Suppressor macrophage (primary cell): ENCODE measurements at places on chromosomes 5 and 9.

DNA sequence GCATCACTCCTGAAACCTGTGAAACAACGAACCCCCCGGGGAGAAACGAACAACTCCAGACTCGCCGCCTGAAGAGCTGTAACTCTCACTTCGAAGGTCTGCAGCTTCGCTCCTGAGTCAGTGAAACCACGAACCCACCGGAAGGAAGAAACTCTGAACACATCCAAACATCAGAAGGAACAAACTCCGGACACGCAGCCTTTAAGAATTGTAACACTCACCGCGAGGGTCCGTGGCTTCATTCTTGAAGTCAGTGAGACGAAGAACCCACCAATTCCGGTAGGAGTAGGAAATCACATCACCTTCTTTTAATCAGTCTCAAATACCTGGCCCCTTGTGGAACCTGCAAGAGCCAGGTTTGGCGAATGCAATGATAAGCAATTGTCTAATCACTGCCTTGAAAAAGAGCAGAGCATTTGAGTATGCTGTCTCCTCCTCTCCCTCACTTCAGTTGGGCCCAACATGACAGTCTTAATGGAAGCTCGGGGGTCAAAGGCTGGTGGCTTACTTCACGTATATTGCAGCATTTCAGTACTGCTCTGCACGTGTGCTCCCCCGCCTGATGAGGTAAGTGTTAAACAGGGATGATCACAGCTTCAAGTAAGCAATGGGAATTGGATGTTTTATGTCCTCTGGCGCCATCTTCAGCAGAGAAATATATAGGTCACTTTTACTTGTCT lies 473 bp downstream of the IRGM start:
- peak; percentile 91 for DNase-seq

- no peak for DNase-seq
Measured at GRCh38 chr9:2174306-2174705, 159.2 kb downstream of the SMARCA2 start.

GRCh38 chr5:65151614-65152013 lies 330.1 kb downstream of the ADAMTS6 start:
- DNase-seq: no peak

- DNase-seq: no peak
Measured at GRCh38 chr5:170960567-170960966, 98.7 kb downstream of the RANBP17 start.

GRCh38 chr5:127924606-127925005 lies 159.0 kb upstream of the SLC12A2 start:
- DNase-seq: no peak

DNA sequence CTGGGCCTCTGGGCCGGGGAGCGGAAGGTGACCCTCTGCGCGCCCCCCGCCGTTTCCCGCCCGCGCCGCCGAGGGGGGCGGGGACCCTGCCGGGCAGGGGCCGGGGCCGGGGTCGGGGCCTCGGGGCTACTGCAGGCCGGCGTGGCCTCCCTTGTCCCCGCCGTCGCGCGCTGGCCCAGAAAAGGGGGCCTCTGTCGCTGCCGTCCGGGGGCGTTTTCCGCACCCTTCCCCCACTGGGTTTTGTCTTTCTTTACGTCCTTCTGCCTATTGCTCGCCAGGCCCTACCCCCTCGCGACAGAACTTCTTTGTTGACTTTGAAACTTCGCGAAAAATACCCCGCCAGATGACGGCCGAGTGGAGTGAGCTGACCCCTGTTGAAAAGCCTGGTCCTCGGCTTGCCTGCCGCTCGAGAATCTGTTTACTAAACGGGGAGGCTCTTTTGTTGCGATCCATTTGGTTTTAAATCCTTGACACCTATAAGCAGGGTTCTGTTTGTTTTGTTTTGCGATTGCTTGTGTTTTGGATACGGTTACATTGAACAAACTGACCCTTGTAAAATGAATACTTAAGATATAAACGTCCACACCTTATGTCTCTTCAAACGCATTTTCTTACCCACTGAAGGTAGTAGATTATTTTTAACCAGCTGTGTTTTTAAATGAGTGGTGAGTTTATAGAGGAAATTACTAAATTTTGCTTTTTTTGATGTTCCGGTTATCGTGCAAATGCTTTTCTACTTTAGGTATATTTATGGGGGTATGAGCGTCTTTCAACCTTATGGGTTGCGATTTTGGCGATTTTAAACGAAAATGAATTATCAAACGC lies 765 bp downstream of the MARCHF6 start:
- peak; percentile 33 for DNase-seq

DNA sequence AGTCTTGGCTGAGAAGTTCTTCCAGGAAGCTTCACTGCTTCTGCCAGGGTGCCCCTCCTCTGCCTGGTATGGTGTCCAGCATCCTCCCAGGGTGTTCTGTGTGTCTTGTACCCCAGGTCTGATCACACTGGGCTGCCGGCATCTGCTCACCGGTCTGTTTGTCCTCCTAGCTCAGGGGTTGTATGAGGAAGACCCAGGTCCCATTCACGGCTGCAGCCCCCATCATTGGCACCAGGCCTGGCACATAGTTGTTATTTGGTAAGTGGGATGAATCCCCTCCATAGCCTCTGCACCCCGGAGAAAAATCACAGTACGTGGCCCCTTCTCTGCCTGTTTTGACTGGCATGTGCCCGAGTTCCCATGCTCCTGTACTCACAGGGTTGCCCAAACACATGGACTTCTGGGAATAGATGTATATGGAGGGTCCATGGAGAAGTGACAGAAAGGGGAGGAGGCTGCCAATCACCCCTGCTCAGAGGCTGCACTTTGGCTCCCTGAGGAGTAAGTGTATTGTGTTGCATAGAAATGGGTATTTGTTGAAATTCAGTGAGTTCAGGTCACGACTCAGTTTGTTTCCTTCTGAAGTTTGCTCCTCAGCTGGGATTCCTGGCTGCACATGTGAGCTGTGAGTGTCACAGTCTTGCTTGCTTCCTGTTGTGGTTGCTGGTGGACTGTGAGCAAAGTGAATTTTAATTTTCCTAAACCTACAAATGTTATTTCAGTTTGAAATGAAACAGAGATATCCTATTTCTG lies 96.2 kb downstream of the HSPA4 start:
- DNase-seq: peak; percentile 9

GRCh38 chr9:125831054-125831453 lies 83.9 kb downstream of the PBX3 start:
- DNase-seq: no peak

- DNase-seq: no peak
Measured at GRCh38 chr5:178378527-178379484, 146.2 kb upstream of the PHYKPL start.

DNA sequence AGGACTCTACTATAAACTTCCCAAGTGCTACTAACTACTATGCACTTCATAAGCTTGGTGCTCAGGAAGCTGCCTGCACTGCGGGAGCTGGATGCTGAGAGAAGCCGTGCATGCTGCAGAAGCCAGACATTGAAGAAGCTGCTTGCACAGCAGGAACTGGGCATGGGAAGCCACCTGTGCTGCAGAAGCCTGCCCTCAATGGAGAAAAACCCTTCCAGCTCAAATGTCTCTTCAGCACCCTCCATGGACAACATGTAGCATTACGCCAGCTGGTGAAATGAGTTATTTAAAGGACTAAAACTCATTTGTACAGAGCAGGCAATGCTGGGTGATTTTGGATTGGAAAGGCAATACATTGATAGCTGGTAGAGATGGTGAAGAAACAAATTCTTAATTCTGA lies 247.2 kb downstream of the KIF4B start:
- no peak for DNase-seq

GRCh38 chr9:135565141-135565628 lies 3.6 kb downstream of the PAEP start:
- DNase-seq: no peak

DNA sequence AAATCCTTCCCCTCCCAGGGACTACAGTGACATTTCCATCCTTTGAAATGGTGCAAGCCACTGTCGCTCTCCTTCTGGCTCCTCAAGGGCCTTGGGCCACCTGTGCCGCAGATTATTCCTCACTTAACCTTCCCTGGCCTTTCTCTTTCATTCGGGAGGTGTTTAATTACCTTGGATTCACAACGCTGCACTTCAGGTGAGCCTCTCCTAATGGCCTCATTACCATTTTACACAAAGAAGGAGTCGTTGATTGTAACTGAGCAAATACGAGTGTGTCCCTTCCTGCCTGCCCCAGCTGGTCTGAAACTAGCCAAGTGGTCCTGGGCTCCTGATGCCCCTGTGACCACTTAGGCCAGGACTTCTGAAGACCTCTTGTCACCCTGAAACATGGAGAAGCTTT lies 205.0 kb downstream of the CRB2 start:
- DNase-seq: no peak

GRCh38 chr5:143664623-143665022 lies 147.3 kb upstream of the HMHB1 start:
- DNase-seq: no peak

GRCh38 chr5:130874861-130875417 lies 290.1 kb downstream of the HINT1 start:
- DNase-seq: no peak

DNA sequence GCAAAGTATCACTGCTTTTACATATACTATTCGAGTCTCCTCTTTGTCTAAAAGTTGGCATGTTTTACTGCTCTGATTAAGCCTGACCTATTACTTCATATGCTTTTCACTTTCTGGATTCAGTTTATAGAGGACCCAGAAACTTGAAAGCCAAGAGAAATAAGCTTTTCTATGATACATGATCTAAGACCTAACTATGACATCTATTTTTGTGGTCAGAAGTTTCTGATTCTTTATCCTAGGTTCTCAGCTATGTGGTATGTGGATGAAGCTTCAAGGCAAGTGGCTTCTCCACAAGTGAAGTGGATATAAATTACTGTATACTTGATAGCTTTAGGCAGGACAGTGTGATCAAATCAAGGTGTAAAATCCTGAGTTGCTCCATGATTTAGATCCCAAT lies 6.3 kb downstream of the EDIL3 start:
- DNase-seq: no peak

GRCh38 chr5:159410480-159410879 lies 80.2 kb upstream of the IL12B start:
- DNase-seq: no peak

DNA sequence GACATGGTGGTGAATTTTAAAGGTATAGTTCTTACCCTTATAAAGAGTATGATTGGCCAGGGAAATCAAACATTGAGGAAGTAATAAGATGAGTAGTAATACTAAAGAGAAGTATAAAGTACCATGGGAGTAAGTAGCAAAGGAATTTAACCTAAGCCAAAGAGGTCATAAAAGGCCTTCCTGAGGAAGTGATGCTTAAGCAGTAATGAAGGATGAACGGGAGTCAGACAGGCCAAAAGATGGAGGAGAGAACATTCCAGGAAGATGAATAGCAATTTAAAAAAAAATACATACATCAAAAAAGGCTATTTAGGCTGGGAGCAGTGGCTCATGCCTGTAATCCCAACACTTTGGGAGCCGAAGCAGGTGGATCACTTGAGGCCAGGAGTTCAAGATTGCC lies 29.0 kb downstream of the KLHL3 start:
- no peak for DNase-seq

GRCh38 chr9:34588671-34589635 lies 571 bp downstream of the CNTFR start:
- DNase-seq: no peak

- no peak for DNase-seq
Measured at GRCh38 chr5:110304176-110304575, 422.3 kb downstream of the TMEM232 start.

DNA sequence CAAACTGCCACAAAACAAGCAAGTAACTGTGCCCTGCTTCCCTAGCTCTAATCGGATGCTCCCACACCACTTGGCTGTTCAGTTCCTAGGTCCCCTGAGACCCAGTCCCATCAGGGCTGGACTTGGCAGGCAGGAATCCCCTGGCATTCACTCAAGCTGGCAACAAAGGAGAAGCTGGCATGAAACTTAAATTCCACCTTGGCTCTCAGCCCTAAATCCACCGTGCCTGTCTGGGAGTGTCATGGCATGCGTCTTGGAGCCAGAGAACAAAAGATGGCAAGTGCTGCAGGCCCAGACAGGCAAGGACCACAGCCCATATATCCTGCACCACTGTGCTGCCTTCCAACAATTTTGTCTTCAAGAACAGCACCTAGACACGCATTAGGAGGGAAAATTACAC lies 38.2 kb downstream of the ETF1 start:
- no peak for DNase-seq

DNA sequence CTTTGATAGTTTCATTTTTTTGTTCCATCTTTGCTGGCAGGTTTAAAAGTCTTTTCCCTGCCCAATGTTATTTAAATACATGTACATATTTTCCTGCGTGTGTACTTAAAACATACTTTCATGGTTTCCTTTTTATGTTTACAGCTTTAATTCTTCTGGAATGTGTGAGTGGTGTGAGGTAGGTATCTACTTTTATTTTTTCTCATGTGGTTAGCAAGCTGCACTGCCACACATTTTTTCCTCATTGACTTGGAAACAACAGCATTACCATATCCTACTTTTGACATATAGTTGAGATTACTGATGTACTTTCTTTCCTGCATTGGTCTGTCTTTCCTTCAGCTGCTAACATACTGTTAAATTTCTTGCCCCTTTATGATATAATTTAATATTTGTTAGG lies 51.4 kb upstream of the COL15A1 start:
- no peak for DNase-seq

GRCh38 chr5:4540375-4541173 lies 599.6 kb upstream of the ADAMTS16 start:
- DNase-seq: no peak

GRCh38 chr5:88836195-88836838 lies 46.7 kb downstream of the MEF2C start:
- no peak for DNase-seq

GRCh38 chr5:134543820-134544614 lies 18.5 kb downstream of the JADE2 start:
- DNase-seq: peak; percentile 77

- peak; percentile 83 for DNase-seq
Measured at GRCh38 chr5:14491015-14491915, 90.3 kb upstream of the OTULINL start.

DNA sequence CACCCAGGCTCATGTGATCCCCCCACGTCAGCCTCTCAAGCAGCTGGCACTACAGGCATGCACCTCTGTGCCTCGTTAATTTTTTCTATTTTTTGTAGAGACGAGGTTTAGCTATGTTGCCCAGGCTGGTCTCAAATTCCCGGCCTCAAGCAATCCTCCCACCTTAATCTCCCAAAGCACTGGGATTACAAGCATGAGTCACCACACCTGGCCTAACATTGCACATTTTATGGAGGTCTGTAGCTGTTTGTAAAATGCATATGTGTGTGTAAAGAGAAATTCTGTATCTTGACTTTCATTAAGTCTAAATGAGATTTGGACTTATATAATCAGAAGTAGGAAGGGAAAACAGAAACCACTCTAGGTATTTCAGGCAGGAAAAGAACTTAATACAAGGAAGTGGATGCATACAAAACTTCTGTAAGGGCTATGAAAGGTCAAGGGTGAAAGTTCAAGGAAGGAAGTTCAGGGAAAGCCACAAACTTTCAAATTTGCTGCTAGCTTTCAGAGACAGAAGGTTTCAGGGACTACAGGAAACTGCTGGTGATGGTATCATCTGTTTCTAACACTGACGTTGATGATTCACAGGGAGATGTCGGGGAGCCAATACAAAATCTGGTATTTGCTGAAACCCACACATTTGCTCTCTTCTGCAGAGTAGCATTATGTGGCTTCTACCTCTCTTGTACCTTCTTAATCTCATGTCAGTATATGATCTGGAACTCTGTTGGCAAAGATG lies 209.4 kb downstream of the PIK3R1 start:
- peak; percentile 89 for DNase-seq
